Astrocyte (in vitro differentiated cells and primary cell): ENCODE measurements at places on chromosomes 16 and 17.

DNA sequence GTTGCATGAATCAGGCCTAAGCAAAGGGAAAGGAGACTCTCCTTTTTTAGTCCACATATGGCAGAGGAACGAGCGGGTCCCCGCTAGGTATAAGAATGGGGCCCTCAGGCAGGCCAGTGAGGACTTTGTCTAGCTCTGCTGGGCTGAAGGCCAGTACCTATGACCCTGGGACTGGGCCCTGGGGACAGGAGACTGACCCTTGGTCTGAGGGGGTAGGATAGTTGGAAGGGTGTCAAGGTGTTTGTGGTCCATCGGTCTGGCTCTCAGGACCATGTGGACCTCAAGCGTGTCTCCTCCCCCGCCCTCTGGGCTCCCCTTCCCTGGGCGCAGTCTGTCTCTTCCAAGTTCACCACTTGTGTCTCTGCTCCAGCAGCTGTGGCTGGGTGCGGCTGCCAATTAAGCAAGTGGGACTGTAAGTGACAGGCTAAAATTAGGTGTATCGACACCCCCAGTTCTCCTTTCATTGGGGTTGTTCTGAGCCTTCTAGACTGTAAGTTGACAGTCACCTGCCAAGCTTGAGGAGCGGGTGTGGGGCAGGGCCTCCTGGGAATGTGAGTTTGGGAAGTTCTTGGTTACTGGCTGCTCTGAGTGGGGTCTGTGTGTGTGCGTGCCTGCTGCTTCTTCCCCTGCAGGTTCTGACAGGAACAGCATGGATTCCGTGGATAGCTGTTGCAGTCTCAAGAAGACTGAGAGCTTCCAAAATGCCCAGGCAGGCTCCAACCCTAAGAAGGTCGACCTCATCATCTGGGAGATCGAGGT, 24.5 kb downstream of the AKAP1 start:
- peaks cover 11% of the 10 kb centered on the region for H3K4me1 ChIP-seq
- H3K27me3 ChIP-seq = no peaks in the 10 kb centered on the region
- H3K27ac ChIP-seq = no peak overlapping the region
- no peaks in the 10 kb centered on the region for H3K36me3 ChIP-seq
- H3K4me3 ChIP-seq = no peak overlapping the region
- DNase-seq = no peak

DNA sequence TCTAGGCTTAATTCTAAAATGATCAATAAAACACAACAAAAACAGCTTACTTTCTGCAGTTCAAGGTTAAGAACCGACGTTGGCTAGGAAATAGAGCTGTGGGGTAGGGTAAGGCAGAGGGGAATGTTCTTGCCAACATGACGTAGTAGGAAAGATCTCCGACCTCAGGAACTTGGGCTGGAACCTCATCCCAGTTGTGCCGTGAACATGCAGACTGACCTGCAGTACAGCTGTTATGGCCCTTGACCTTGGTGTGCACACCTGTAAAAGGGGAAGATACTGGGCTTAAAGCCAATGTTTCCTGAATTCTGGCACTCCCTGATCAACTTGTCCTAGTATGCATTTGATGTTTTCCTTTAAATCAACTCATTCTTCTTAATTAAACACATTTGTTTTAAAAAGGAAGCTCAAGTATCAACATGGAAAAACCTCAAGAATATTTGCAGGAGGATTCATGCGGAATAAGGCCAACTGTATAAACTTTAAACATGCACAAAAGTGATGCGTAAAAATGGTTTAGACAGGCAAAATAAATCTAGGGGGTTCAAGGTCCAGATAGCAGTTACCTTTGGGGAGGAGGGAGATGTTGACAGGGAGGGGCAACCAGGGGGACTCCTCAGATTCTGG, 14.2 kb upstream of the SLC6A2 start:
- no peak overlapping the region for H3K27ac ChIP-seq
- no peaks in the 10 kb centered on the region for H3K36me3 ChIP-seq
- peaks cover 2% of the 10 kb centered on the region for H3K27me3 ChIP-seq

DNA sequence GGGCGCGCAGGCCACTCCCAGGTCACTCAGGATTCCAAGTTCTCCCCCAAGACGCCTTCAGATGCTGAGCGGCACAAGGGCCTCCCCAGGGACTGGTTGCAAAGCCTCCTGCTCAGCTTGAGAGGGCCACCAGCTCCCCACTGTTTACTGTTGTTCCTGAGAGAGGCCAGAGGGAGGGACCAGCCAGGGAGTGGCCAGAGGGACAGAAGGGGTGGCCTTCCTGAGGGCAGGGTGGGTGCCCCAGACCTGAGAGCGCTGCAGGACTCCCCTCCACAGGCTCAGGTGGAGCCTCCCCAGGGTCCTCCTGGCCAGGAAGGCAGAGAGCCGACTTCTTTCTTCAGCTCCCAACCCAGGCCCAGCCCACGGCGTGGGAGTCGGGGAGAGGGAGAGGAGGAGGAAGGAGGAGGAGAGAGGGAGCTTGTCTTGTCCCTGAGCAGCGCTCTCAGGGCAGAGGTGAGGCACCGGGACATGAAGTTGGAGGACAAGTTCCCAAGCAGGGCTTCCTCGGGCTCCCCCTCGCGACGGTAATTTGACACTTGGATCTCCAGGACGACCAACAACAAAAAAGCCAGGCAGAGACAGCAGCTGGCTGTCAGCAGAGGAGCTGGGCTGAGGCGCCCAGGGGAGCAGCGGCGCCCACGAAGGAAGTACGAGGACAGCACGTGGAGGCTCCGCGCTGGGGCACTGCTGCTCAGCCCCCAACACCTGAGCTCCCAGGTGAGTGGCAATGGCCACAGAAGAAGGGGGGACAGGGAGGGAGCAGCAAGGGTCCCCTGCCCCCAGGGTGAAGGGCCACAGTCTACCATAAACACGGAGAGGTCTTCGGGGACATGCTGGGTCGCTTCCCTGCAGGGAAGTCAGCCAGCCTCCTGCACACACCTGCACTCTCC, 497 bp downstream of the SMIM5 start:
- H3K27me3 ChIP-seq = no peaks in the 10 kb centered on the region
- H3K27ac ChIP-seq = peak overlapping the region; percentile 55
- no peak overlapping the region for H3K4me3 ChIP-seq
- H3K36me3 ChIP-seq = no peaks in the 10 kb centered on the region
- DNase-seq = peak; percentile 74

GRCh38 chr16:70523743-70524398, at the start of gene SF3B3:
Gene SF3B3, plus strand, starts transcription at chr16:70523816. Its CDS starts 2,841 bp downstream, at chr16:70526657.
- peak within 1 kb of the TSS; percentile 90 for H3K27ac ChIP-seq
- DNase-seq = no peak
- no peaks in the 10 kb centered on the region for H3K27me3 ChIP-seq
- H3K4me1 ChIP-seq = peaks cover 27% of the 10 kb centered on the region

- no peaks in the 10 kb centered on the region for H3K27me3 ChIP-seq
- H3K27ac ChIP-seq = no peak overlapping the region
- no peak overlapping the region for H3K4me3 ChIP-seq
- peak; percentile 30 for DNase-seq
- H3K4me1 ChIP-seq = no peaks in the 10 kb centered on the region
Observed at GRCh38 chr16:53945996-53946395, 242.0 kb downstream of the FTO start.

- H3K4me1 ChIP-seq = peaks cover 60% of the 10 kb centered on the region
- no peaks in the 10 kb centered on the region for H3K27me3 ChIP-seq
- no peak for DNase-seq
Observed at GRCh38 chr17:40552806-40553693, 12.2 kb downstream of the CCR7 start.

DNA sequence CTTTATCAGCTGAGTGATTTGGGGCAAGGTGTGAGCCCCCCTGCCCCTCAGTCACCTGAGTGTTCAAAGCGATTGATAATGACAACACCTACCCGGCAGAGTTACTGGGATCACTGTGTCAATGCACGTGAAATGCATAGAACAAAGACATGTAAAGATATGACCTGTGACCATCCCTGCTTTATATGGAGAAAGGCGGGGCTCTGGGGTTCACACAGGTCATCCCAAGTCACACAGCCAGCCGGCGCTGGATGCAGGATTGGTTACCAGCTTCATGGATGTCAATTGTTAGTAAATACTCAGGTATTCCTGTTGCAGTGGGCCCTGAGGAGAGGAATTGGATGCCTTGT, 64.4 kb downstream of the CRISPLD2 start:
- H3K4me1 ChIP-seq = peaks cover 34% of the 10 kb centered on the region
- H3K36me3 ChIP-seq = no peaks in the 10 kb centered on the region
- H3K4me3 ChIP-seq = no peak overlapping the region
- H3K27ac ChIP-seq = no peak overlapping the region
- no peaks in the 10 kb centered on the region for H3K27me3 ChIP-seq
- DNase-seq = no peak

DNA sequence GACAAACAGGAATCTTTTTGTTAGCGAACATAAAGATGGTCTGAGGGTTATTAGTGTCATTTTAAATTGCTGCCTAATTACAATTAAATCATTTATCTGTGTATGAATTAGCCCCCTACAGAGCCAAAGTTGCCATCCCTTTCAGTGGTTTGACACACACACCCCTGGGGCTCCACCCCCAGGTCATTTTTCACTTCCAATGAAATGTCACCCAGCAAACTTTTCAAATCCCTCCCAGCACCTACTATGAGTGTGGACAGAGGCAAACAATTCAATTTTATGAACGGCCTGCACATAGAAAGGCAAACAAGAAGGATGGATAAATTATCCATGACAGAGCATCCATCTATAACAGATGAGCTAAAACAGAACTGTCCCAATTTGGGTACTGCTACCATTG, 2.4 kb downstream of the MYH10 start:
- peak overlapping the region; percentile 94 for H3K4me3 ChIP-seq
- H3K4me1 ChIP-seq = peaks cover 24% of the 10 kb centered on the region
- no peaks in the 10 kb centered on the region for H3K36me3 ChIP-seq
- no peak overlapping the region for H3K27ac ChIP-seq
- no peaks in the 10 kb centered on the region for H3K27me3 ChIP-seq

GRCh38 chr16:5075637-5076036, 4.0 kb downstream of the ALG1 start:
- H3K36me3 ChIP-seq = peaks cover 11% of the 10 kb centered on the region
- H3K4me1 ChIP-seq = peaks cover 11% of the 10 kb centered on the region
- DNase-seq = no peak

DNA sequence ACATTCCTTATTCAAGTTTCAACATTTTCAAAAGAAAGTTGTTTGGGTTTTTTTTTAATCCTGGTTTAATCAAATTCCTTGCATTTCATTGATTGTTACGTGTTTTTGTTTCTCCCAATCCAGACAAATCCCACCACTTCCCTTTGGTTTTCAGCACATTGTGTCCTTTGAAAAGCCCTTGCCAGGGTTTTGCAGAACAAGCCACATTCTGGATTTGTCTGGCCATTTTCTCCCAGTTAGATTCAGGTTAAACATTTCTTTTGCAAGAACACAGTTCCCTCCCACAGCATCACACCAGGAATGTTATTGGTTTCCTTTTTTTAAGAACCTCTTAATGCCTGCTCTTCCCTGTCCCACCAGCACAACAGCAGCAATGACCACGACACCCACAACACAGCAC, 278.0 kb upstream of the SALL1 start:
- peak; percentile 66 for DNase-seq
- H3K4me3 ChIP-seq = no peak overlapping the region
- H3K27me3 ChIP-seq = no peaks in the 10 kb centered on the region
- peaks cover 22% of the 10 kb centered on the region for H3K4me1 ChIP-seq
- H3K36me3 ChIP-seq = no peaks in the 10 kb centered on the region

DNA sequence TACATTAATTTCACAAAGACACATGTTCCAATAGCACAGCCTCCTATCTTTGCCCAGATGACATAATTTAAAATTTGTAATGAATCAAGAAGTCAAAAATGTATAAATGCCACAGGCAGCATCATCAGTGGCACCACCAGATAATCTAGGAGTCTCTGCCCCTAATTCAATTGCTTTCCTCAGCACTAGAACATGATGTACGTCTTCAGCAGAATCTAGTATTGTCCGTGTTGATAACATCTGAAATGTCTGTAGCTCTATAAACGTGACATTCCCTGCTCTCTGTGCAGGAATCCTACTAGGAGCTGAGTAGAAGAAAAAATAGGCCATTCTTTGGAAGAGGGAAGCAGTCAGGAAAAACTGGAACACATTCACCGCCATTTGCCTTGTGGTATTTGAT, 21.4 kb upstream of the SLC38A8 start:
- H3K27me3 ChIP-seq = no peaks in the 10 kb centered on the region
- no peaks in the 10 kb centered on the region for H3K4me1 ChIP-seq
- H3K4me3 ChIP-seq = no peak overlapping the region
- H3K27ac ChIP-seq = no peak overlapping the region

- H3K27ac ChIP-seq = peak overlapping the region; percentile 95
- no peak overlapping the region for H3K4me3 ChIP-seq
- no peaks in the 10 kb centered on the region for H3K27me3 ChIP-seq
- H3K4me1 ChIP-seq = peaks cover 62% of the 10 kb centered on the region
Observed at GRCh38 chr16:86929057-86929871, 350.9 kb downstream of the FOXL1 start.

- H3K4me3 ChIP-seq = no peak overlapping the region
- H3K4me1 ChIP-seq = no peaks in the 10 kb centered on the region
- DNase-seq = no peak
- H3K27me3 ChIP-seq = no peaks in the 10 kb centered on the region
- H3K27ac ChIP-seq = no peak overlapping the region
Observed at GRCh38 chr17:74051348-74051747, 152.1 kb upstream of the RPL38 start.

DNA sequence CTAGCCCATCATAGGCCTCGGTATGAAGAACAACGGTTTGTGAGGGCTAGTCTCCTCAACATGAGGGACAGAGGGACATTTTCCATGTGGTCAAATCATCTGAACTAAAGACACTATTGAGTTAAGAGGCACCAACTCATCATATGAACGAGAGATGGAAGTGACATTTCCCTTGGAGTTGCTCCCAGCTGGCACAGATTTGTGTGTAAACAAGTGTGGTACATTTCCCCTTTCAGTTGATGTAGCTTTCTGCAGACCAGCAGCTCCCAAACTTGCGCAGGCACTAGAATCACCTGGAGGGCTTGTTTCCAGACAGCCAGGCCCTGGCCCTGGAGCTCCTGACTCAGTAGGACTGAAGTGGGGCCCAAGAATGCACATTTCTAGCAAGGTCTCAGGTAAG, 205.5 kb downstream of the PARN start:
- peaks cover 13% of the 10 kb centered on the region for H3K4me1 ChIP-seq
- H3K4me3 ChIP-seq = no peak overlapping the region
- H3K36me3 ChIP-seq = no peaks in the 10 kb centered on the region

GRCh38 chr17:75087558-75088453, at the start of gene SLC16A5:
Gene SLC16A5, plus strand, starts transcription at chr17:75087954. Its CDS starts 5,683 bp downstream, at chr17:75093637.
- H3K27ac ChIP-seq = peak within 1 kb of the TSS; percentile 17
- peak; percentile 58 for DNase-seq
- H3K4me1 ChIP-seq = peaks cover 26% of the 10 kb centered on the region
- no peaks in the 10 kb centered on the region for H3K27me3 ChIP-seq
- H3K4me3 ChIP-seq = peak within 1 kb of the TSS; percentile 53
